ENCODE measurements at places on chromosomes 3 and 15.

- DNase-seq, result peak; percentile 40
Observed at GRCh38 chr3:11774296-11774877, 72.3 kb downstream of the TAMM41 start.

DNA sequence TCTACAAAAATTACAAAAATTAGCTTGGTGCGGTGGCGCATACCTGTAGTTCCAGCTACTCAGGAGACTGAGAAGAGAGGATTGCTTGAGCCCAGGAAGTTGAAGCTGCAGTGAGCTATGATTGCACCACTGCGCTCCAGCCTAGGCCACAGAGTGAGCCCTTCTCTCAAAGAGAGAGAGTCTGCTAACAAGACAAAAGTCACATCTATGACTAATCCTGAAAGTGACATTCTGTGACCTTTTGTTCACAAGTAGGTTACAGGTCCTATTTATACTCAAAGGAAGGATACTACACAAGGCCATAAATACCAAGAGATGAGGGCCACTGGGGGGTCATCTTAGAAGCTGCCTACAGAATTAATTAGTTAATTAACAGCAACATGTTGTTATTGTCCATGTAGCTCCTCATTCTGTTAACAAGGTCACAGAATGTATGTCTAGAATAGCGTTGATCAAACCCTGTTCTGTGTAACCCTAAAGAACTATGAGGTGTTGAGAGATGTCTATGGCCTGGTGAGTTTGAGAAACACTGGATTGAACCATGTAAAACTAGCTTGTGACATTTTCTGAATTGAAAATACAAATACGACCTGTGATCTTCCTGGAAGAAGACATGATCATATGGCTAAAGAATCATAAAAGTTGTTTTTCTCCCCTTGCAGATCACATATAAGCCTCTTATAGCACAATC, 97.0 kb downstream of the SAMMSON start:
- DNase-seq, result no peak

GRCh38 chr15:60555291-60555690, 76.3 kb upstream of the ICE2 start:
- no peak for DNase-seq

DNA sequence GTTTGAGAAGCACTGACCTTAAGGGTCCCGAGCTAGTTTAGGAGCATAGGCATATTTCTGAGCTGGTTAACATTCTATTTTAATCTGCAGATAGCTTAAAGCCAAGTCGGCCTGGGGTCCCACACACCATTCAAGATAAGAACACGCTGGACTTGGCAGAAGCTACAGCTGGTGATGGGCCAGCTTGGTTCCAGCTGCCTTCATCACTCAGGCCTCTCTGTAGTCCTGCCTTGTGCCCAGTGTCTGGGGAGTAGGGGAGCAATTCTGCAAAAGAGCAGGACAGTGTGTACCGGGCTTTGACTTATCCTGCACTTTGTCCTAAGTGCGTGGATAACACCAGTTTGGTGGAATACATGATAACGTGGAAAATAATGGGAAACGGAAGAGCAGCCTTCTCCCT, 164.5 kb downstream of the MEGF11 start:
- peak; percentile 81 for DNase-seq

DNA sequence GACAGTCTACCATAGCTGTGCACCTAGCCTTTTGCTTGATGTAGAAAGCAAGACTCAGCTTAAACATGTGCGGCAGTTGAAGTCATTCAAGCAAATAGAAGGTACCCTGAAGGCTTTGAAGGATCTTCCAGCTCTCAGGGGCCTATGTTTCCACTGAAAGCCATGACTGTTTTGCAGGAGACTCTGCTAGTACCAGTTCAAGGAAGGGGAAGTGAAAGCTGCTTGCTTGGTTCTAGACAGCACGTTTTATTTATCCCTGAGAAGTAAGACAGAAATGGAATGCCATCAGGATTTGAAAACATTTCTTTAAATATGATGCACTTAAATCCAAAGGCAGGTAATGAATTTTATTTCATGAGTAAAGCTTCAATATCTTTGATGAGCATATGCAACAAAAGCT, 311.4 kb downstream of the PDCD6IP start:
- DNase-seq, result peak; percentile 41

DNA sequence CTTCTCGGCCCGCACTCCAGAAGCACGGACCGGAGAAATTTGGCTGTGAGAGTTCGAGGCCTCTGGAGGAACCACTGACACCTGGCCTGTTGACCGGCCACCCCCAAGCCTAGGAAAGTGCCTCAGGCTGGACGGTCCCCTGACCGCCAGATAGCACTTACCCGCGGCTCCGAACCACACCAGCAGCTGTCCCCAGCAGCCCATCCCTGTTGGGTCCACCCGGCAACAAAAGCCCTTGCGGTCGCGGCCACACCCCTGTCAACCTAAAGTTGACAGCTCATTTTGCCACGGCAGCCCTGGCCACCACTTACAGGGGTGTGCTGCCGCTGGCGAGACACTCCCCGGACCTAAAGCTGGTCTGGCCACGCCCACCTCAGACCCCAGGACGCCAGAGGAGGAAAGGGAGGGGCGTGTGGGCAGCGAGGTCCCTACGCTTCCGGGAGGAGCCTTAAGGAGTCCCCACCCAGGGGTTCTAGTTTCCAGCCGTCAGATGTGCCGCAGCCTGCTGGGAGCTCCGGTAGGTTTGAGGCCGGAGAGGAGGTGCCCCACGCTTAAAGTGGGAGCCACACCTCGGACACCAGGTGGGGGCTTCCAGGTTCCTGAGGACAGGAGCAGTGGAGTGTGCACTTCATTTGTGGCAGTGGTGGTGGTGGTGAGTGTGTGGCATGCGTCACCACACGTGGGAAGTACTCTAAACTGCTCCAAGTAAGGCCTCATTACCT, at the start of gene LTK:
LTK (minus strand) TSS at position 322 of the 722 bp plus-strand sequence; CDS start at position 204, 118 bp downstream.
- DNase-seq, result peak; percentile 56

GRCh38 chr15:95175914-95176658, 944.7 kb downstream of the MCTP2 start:
- no peak for DNase-seq

- DNase-seq, result no peak
Observed at GRCh38 chr3:15638193-15638890, 36.8 kb downstream of the BTD start.

DNA sequence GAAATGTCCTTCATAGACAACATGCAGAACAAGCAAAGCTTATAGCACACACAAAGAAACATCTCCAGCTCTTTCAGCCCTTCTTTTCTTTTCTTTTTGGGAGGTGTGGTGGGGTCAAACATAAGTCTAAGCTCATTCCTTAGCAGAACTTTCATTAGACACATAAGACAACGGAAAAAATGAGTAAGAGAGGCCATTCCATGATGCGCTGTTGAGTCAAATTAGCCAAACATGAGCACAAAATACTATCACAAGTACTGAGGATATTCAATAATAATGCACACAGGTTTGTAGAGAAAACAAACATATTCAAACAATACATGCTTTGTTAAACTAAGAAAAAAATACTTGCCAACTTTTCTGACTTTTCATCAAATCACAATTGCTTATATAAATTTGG, 83.0 kb downstream of the PLOD2 start:
- DNase-seq, result no peak

- DNase-seq, result peak; percentile 50
Observed at GRCh38 chr3:13011573-13012220, 61.5 kb downstream of the IQSEC1 start.

- no peak for DNase-seq
Observed at GRCh38 chr3:133932009-133932408, 36.3 kb upstream of the RAB6B start.

DNA sequence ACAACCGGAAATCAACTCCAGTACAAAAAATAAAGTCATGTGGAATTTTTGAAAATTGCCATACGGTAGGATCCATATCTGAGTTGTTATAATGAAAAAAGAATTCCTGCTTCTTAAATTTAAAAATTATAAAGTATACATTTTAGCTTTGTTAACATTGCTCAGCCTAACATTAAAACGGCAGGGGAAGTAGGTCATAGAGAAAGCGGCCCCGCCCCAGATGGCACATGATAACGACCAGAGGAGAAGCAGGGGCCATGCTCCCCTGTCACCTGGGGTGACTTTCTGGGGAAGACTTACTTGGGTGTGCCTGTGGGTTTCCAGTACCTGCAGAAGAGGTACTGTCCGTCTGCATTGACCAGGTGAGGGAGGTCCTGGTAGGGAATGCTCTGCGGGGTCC, 921 bp downstream of the MGLL start:
- DNase-seq, result no peak

- DNase-seq, result no peak
Observed at GRCh38 chr15:43702701-43703424, 9.2 kb downstream of the CKMT1A start.

- no peak for DNase-seq
Observed at GRCh38 chr3:28547677-28548076, 199.1 kb upstream of the AZI2 start.

DNA sequence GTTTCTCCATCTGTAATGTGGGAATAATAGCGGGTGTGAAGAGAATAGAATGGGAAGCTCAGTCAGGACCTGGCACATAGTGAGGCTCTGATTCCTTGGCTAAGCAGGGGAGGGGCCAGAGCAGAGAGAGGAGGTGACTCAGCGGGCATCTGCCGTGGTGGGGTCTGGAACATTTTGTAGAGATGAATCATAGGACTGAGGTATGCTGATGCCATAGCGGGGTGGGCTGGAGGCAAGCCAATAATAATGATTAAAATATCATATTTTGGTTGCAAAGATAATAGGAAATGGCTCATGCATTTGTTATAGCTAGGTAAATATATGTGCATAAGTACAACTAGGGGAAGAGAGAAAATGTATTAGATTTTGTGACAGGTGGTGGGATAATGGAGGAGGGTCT, 11.2 kb downstream of the TGM4 start:
- DNase-seq, result no peak

- no peak for DNase-seq
Observed at GRCh38 chr3:52227117-52227516, 1.7 kb upstream of the TLR9 start.

DNA sequence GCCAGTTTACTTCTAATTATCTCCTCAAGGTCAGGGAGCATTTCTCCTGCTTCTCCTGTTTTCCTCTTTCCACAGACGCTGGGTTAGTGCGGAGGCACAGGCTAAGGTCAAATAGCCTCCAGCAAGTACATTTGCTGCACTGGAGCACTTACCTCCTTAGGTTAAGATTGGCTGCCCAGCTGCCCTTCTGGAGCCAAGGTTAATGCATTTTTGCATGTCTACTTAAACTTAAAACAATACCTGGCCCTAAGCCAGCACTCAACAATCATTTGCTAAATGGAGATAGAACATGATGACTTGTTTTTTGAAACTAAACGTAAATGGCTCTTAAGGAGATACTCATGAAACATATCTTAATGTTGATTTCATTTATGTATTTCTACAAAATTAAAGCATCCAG, 83.5 kb downstream of the SSR3 start:
- no peak for DNase-seq

DNA sequence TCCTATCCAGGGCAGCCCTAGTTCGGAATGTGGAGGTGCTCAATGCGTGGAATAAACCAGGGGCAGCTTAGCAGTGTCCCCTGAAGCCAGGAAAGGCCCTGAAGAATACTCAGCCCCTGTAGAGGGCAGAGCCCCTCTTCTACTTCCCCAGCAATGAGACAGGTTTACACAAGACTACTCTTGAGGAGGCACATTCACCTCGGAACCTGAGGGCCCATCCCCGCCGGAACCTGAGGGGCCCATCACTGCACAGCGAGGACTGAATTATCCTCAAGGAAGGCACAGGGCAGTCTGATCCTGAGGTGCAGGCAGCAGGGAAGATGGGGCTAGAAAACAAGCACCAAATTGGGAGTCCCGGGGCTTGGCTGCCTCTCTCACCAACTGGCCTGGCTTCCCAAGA, 22.2 kb downstream of the CCDC13 start:
- DNase-seq, result no peak

- no peak for DNase-seq
Observed at GRCh38 chr15:83538682-83539081, 91.5 kb downstream of the SH3GL3 start.

GRCh38 chr3:172112734-172113120, 73.3 kb downstream of the FNDC3B start:
- DNase-seq, result no peak

DNA sequence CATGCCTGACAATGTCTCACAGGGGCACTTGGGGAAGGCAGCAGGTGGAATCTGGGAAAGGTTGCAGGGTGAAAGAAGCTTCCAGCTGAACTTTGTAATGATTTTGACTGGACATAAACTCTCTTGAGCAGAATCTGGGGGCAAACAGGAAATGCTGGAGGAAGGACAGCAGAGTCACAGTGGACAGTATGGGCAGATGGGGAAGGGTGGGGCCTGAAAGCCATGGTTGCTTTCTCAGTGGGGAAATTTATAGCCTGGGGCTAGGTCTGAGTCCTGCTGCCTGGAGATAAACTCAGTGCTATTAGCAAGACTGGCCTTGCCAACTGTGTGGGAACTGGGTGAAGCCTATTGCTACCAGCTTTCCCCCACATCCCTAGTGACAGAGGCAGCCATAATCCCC, 203.2 kb downstream of the OSBPL10 start:
- no peak for DNase-seq

DNA sequence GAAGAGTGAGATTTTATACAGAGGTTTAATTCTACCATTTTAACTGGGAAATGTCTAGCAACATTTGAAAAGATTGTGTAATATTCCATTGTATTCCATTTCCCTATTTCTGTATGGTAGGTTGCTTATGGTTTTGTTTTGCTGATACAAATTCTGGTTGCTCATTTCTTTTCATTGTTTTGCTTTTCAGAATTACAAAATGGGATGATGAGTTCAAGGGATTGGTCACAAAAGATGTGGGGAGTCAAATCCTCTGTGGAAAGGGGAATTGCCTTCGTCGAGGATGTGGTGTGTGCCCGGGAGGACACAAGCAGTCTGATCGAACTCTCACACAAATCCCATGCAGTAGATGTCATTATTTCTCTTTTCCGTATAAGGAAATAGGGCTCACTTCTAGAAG, 18.3 kb downstream of the SLCO3A1 start:
- DNase-seq, result no peak

DNA sequence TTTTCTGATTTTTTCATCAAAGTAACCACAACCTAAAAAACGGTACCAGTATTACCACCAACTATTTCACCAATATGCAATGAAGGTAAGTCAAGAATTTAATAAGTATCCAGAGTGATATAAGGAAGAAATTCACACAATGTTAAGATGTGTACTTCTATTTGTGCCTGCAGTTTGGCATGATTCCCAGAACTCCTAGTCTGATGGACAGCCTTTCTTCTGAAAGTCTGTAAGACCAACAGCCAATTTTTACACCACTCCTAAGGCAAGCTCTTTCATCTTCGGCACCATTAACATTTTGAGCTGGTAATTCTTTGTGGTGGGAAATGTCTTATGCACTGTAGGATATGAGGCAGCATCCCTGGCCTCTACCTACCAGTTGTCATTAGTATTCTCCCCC, 108.3 kb downstream of the VPS13C start:
- peak; percentile 12 for DNase-seq

GRCh38 chr3:70250492-70250891, 61.9 kb downstream of the MDFIC2 start:
- DNase-seq, result peak; percentile 84

GRCh38 chr15:44069489-44069888, 125.6 kb downstream of the FRMD5 start:
- no peak for DNase-seq

All from muscle of leg (tissue), 16 donors.